ENCODE measurements at places on chromosomes 7 and 10. TPM values are rescaled to one million over a fixed set of nuclear protein-coding genes. Genes with fewer than 3 reads are reported as not detected.

The OR2A7 gene
- 13.9 TPM for total RNA-seq

The TPK1 gene
- total RNA-seq: 7.6 TPM

The OR13A1 gene
- not detected for total RNA-seq

The MBL2 gene
- total RNA-seq: not detected

The EVX1 gene
- total RNA-seq: not detected

The GALNT17 gene
- 7.1 TPM for total RNA-seq

The MINDY4 gene
- 20.1 TPM for total RNA-seq

The XRCC2 gene
- total RNA-seq: 0.46 TPM

The GRID2IP gene
- total RNA-seq: 0.46 TPM

The TRPV5 gene
- total RNA-seq: not detected

The HMX3 gene
- total RNA-seq: not detected

The ITPRID1 gene
- total RNA-seq: not detected

The CC2D2B gene
- 2.8 TPM for total RNA-seq

The SDK1 gene
- total RNA-seq: 10.4 TPM

The NPC1L1 gene
- 0.17 TPM for total RNA-seq

The TRIM50 gene
- total RNA-seq: 0.20 TPM

The OAT gene
- 55.2 TPM for total RNA-seq

The RADIL gene
- 7.3 TPM for total RNA-seq

The CALHM3 gene
- total RNA-seq: not detected

The SPDYE9 gene
- total RNA-seq: not detected

The LHPP gene
- total RNA-seq: 16.2 TPM

The C7orf57 gene
- total RNA-seq: not detected

The POMZP3 gene
- 12.0 TPM for total RNA-seq

The PRKAR2B gene
- total RNA-seq: 7.9 TPM

The DPYSL4 gene
- total RNA-seq: 1.7 TPM

The ATAD1 gene
- 45.9 TPM for total RNA-seq

The ANKRD1 gene
- 156 TPM for total RNA-seq

The CFAP46 gene
- 0.52 TPM for total RNA-seq

The KIAA1217 gene
- 23.5 TPM for total RNA-seq

The MACC1 gene
- 22.1 TPM for total RNA-seq
